ENCODE measurements at places on chromosomes 3 and 15. TPM values are rescaled to one million over a fixed set of nuclear protein-coding genes. Genes with fewer than 3 reads are reported as not detected.

The CAMK1 gene
- 21.7 TPM for total RNA-seq

The SCAANT1 gene
- not detected for total RNA-seq

The ERICH6 gene
- total RNA-seq = 0.49 TPM

GRCh38 chr3:54139630-54140029 is 17.3 kb downstream of the CACNA2D3 start:
- H3K27me3 ChIP-seq = no peaks in the 10 kb centered on the region
- no peaks in the 10 kb centered on the region for H3K4me1 ChIP-seq
- H3K27ac ChIP-seq = no peak overlapping the region
- no peak for DNase-seq
- H3K4me3 ChIP-seq = no peak overlapping the region
- H3K36me3 ChIP-seq = no peaks in the 10 kb centered on the region

DNA sequence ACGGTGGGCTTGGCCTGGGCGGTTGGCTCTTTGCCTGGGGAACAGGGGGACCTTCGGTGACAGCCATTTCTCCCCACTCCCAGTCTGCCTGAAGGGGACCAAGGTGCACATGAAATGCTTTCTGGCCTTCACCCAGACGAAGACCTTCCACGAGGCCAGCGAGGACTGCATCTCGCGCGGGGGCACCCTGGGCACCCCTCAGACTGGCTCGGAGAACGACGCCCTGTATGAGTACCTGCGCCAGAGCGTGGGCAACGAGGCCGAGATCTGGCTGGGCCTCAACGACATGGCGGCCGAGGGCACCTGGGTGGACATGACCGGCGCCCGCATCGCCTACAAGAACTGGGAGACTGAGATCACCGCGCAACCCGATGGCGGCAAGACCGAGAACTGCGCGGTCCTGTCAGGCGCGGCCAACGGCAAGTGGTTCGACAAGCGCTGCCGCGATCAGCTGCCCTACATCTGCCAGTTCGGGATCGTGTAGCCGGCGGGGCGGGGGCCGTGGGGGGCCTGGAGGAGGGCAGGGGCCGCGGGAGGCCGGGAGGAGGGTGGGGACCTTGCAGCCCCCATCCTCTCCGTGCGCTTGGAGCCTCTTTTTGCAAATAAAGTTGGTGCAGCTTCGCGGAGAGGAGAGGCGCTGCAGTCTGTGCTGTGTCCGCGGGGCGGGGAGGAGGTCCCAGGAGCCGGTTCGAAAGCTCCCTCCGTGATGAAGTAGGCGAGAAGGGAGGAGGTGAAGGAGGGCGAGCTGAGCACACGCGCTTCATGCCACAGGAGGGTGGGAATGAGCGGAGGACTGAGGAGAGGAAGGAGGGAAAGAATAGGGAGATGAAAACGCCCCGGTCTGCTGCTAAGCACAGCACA is 9.6 kb downstream of the CLEC3B start:
- H3K4me3 ChIP-seq = no peak overlapping the region
- H3K4me1 ChIP-seq = peaks cover 17% of the 10 kb centered on the region
- H3K27ac ChIP-seq = no peak overlapping the region
- H3K36me3 ChIP-seq = no peaks in the 10 kb centered on the region
- DNase-seq = peak; percentile 50

GRCh38 chr3:32325201-32325600 is 66.5 kb upstream of the CMTM7 start:
- H3K27me3 ChIP-seq = no peaks in the 10 kb centered on the region
- DNase-seq = no peak
- no peak overlapping the region for H3K4me3 ChIP-seq
- peaks cover 14% of the 10 kb centered on the region for H3K4me1 ChIP-seq
- no peak overlapping the region for H3K27ac ChIP-seq

DNA sequence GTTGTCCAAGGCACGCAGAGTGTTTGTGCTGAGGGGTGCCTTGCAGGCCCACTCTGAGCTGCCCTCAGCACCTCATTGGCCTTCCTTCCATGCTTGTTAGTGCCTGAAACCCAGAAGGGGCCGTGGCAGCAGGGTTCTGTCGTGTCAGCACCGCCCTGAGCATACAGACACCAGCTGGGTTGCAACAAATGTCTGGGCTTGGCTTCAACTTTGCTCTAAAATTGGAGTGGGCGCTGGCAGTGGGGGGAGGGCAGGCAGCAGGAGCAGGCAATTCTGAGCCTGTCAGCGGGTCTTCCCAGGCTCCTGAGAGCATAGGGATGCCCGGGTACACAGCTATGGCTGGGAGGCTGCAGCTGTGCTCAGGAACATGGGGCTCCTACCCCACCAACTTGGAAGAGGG is 464.3 kb downstream of the EPHA3 start:
- H3K27me3 ChIP-seq = no peaks in the 10 kb centered on the region
- no peaks in the 10 kb centered on the region for H3K36me3 ChIP-seq
- peak; percentile 73 for DNase-seq
- no peak overlapping the region for H3K4me3 ChIP-seq
- H3K4me1 ChIP-seq = peaks cover 11% of the 10 kb centered on the region

DNA sequence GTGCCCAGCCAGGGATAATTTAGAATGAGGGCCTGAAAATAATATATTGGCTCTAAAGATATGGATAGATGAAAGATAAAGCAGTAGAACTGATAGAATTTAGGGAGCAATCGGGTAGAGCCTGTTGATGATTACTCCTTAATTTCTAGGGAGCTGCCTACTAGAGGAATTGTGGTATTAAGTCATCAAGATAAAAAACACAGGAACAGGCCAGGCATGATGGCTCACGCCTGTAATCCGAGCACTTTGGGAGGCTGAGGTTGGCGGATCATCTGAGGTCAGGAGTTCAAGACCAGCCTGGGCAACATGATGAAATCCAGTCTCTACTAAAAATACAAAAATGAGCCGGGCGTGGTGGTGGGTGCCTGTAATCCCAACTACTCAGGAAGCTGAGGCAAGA is 130.4 kb downstream of the PCCB start:
- H3K27ac ChIP-seq = no peak overlapping the region
- H3K4me1 ChIP-seq = no peaks in the 10 kb centered on the region
- no peaks in the 10 kb centered on the region for H3K27me3 ChIP-seq
- H3K4me3 ChIP-seq = no peak overlapping the region
- DNase-seq = no peak

- peaks cover 26% of the 10 kb centered on the region for H3K36me3 ChIP-seq
- DNase-seq = peak; percentile 83
- H3K27me3 ChIP-seq = no peaks in the 10 kb centered on the region
- no peak overlapping the region for H3K27ac ChIP-seq
- peaks cover 19% of the 10 kb centered on the region for H3K4me1 ChIP-seq
Observed at GRCh38 chr15:34942363-34942762, 27.2 kb downstream of the AQR start.

DNA sequence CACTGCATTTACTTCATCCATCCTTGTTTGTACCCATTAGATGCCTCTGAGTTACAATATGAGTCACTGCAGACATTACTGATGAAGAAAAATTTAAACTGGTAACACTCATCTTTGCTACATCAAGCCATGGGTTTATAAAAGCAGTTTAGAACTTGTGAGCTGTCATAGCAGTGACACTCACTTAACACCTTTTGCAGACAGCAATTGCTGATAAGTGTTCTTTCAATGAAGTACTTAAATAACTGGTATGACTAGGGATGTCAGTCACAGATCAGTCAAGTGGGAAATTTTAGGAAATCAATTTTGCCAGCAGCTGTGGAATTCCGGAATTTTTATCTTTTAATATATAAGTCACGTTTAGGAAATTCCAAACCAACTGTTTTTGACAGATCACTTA is 643.0 kb downstream of the TBL1XR1 start:
- peak; percentile 6 for DNase-seq
- no peak overlapping the region for H3K27ac ChIP-seq

The NOX5 gene
- total RNA-seq = 0.77 TPM

The TAMM41 gene
- total RNA-seq = 16.7 TPM

DNA sequence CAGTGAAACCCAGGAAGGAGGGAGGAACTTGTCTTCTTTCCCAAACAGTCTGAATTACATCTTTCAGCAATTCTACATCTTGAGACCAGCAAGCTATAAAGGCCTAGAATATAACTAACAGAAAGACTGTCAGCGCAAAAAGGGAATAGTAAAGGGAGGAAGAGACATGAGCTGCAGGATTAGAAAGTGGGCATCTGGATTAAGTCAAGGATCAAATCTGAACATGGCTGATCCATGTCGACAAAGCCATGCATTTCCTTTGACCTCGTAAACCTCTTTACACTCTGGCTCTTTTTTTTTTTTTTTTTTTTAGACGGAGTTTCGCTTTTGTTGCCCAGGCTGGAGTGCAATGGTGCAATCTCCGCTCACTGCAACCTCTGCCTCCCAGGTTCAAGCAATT is 35.4 kb upstream of the KCNMB3 start:
- H3K4me3 ChIP-seq = no peak overlapping the region
- no peak overlapping the region for H3K27ac ChIP-seq
- no peaks in the 10 kb centered on the region for H3K4me1 ChIP-seq
- H3K27me3 ChIP-seq = no peaks in the 10 kb centered on the region
- no peak for DNase-seq

DNA sequence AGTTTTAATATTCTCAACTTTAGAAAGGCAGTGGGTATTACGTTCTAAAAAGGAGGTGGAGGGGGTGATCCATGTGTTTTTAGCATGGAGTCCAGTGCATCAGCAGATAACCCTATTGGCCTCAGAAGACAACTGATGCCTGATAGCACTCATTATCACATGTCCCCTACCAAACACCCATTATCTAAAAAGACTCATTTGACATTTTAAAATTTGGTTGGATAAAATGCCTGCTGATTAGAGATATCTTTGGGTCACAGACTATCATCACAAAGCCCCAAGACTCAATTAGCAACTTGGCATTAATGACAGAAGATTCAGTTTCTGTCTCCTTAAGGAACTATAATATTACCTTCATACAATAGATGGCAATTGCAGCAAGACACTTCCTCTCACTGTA is 589.3 kb downstream of the RBMS3 start:
- no peak for DNase-seq
- no peaks in the 10 kb centered on the region for H3K27me3 ChIP-seq
- peaks cover 8% of the 10 kb centered on the region for H3K36me3 ChIP-seq
- H3K27ac ChIP-seq = no peak overlapping the region
- no peak overlapping the region for H3K4me3 ChIP-seq

- no peaks in the 10 kb centered on the region for H3K36me3 ChIP-seq
- H3K4me3 ChIP-seq = no peak overlapping the region
- H3K4me1 ChIP-seq = no peaks in the 10 kb centered on the region
- no peaks in the 10 kb centered on the region for H3K27me3 ChIP-seq
- DNase-seq = no peak
Observed at GRCh38 chr3:175489406-175489805, 630.3 kb downstream of the NAALADL2 start.

DNA sequence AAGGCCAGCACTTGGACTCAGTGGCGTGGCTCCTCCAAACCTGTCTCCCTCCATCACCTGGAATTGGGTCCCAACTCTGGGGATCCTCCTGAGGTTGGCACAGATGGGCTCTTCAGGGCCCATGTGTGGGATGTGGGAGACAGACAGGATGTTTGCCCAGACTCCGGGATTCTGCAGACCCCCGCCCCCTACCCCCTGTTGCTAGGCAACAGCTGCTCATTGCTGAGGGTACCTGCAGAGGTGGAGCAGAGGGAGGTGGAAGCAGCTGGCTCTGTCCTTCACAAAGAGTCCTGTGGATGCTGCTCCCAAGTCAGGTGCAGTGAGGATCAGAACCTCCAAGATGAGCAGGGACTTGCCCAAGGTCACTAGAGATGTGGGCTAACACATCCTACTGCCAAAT is 40.0 kb upstream of the SLC6A1 start:
- H3K4me1 ChIP-seq = no peaks in the 10 kb centered on the region
- H3K36me3 ChIP-seq = no peaks in the 10 kb centered on the region
- H3K27ac ChIP-seq = no peak overlapping the region
- no peaks in the 10 kb centered on the region for H3K27me3 ChIP-seq
- DNase-seq = no peak

GRCh38 chr3:42090973-42091731 is at the start of gene TRAK1:
Gene TRAK1 (plus strand): TSS chr3:42091357. CDS start chr3:42091470, 113 bp downstream.
- peak within 1 kb of the TSS; percentile 34 for H3K27ac ChIP-seq
- DNase-seq = no peak
- H3K4me3 ChIP-seq = no peak within 1 kb of the TSS
- peaks cover 4% of the 10 kb centered on the region for H3K36me3 ChIP-seq
- no peaks in the 10 kb centered on the region for H3K4me1 ChIP-seq
- no peaks in the 10 kb centered on the region for H3K27me3 ChIP-seq

The ANXA2 gene
- 851 TPM for total RNA-seq

GRCh38 chr15:35383506-35383905 is 162.5 kb downstream of the DPH6 start:
- H3K27ac ChIP-seq = no peak overlapping the region
- no peaks in the 10 kb centered on the region for H3K4me1 ChIP-seq
- no peaks in the 10 kb centered on the region for H3K36me3 ChIP-seq
- no peaks in the 10 kb centered on the region for H3K27me3 ChIP-seq
- H3K4me3 ChIP-seq = no peak overlapping the region
- no peak for DNase-seq

DNA sequence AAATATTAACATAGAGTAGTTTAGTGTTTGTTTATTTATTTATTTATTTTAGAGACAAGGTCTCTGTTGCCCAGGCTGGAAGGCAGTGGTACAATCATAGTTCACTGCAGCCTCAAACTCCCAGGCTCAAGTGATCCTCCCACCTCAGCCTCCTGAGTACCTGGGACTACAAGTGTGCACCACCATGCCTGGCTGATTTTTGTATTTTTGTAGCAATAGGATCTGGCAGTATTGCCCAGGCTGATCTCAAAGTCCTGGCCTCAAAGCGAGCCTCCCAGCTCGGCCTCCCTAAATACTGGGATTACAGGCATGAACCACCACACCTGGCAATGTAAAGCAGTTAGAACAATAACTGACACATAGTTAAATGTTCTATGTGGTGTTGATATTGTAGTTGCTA is 4.4 kb upstream of the ZNF148 start:
- no peak for DNase-seq
- H3K36me3 ChIP-seq = no peaks in the 10 kb centered on the region
- H3K4me3 ChIP-seq = no peak overlapping the region

The LOXL1 gene
- 25.3 TPM for total RNA-seq

- no peak overlapping the region for H3K4me3 ChIP-seq
- no peak for DNase-seq
- no peaks in the 10 kb centered on the region for H3K36me3 ChIP-seq
- H3K27ac ChIP-seq = no peak overlapping the region
Observed at GRCh38 chr3:120181632-120182031, 87.4 kb upstream of the GSK3B start.

Measured in lung (tissue), 17 donors.